ENCODE measurements at places on chromosomes 12 and 14.
A peak's percentile ranks its signal among the peaks of the same experiment; 100 is the strongest.

GRCh38 chr12:5177096-5177495 lies 133.4 kb downstream of the KCNA5 start:
- DNase-seq, result no peak

DNA sequence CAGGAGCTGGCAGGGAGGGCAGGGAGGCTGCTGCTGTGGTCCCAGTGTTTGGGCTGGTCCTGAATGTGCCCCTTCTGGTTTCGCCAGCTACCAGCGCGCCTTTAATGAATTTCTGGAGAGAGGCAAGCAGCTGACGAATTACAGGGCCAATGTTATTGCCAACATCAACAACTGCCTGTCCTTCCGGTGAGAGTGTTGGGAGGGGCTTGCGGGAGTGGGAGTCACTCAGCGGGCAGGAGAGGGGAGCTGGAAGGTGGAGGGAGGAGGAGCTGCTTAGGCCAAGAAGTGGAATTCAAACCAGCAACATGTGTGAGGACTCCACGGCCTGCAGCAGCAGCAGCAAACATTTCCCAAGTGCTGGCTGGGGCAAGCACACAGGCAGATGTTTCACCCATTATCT lies 7.7 kb downstream of the TNFAIP2 start:
- DNase-seq, result peak; percentile 80

DNA sequence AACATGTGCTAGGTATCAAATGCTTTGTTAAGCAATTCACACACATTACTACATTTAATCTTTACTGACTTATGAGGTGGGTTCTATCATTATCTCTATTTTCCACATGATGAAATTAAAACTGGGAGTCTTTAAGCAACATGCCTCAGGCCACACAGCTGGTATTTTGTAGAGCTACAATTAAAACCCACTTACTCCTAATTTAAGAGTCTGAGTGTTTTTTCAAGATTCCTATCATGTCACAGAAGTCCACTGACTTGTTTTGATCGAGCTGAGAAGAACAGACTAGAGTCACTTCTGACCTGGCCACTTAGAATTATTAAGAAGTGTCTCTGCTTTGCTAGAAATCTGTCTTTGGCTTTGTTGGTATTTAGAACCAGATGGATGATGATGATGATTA lies 670.7 kb downstream of the NRXN3 start:
- no peak for DNase-seq

GRCh38 chr14:73402579-73402978 lies 55.8 kb downstream of the NUMB start:
- DNase-seq, result no peak

DNA sequence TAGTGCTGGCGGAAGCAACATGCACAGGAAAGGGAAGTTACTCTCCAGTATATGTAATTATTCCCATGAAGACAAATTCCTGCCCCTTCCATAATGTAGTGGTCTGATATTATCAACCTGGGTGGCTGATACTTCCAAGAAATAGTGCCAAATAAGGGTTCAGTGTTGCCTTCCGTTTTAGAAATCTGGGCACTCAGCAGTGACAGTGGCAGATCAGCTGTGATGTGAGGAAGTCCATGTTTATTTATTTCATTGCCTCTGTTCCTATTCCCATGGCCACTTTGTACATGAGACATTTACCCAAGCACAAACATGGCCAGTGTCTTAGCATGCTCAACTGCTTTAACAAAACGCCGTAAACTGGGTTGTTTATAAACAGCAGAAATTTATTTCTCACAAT lies 20.3 kb upstream of the POC1B start:
- no peak for DNase-seq

DNA sequence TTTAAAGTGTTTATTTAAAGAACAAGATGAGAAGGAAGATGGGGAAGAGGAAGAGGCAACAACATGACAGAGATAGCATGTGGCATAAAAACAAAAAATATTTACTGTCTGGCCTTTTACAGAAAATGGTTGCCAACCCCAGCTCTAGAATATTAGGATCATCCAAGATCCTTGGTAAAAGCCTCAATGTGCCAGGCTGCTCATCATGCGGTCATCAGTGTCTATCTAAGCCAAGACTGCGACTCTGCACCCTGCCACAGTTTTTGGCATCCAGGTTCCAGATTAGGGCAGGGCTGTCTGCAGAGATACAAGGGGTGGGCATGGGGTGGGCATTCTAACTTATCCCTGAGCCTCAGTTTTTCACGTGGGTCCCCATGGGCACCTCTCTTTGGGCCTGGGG lies 46.9 kb upstream of the CNTN1 start:
- DNase-seq, result no peak

GRCh38 chr14:61466249-61466904 lies 145.0 kb downstream of the PRKCH start:
- peak; percentile 99 for DNase-seq

- DNase-seq, result peak; percentile 93
Observed at GRCh38 chr12:18383203-18383602, 121.9 kb downstream of the PIK3C2G start.

- no peak for DNase-seq
Observed at GRCh38 chr12:6074979-6075585, 49.4 kb downstream of the VWF start.

- peak; percentile 55 for DNase-seq
Observed at GRCh38 chr14:47442211-47442610, 233.2 kb downstream of the MDGA2 start.

GRCh38 chr12:44015333-44015941 lies 179.6 kb downstream of the TMEM117 start:
- peak; percentile 50 for DNase-seq

GRCh38 chr12:124365726-124366430 lies 71.0 kb downstream of the RFLNA start:
- DNase-seq, result no peak

DNA sequence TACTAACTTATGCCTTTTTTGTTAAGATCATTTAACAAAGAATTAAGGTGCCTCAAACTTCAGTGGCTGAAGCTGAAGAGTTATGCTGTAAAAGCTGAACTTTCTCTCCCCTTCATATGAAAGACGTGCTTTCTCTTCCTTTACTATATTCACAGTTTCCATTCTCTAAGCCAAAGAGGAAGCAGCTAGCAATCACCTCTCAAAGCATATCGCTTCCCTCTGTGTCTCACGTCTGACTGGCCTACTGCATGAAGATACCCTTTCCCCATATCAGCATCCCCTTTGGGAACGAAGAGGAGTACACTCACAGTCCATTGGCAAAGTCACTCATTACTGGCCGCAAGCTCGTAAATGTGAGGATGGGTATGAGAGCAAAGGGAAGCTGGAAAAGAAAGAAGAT lies 34.9 kb downstream of the SLC11A2 start:
- DNase-seq, result no peak

DNA sequence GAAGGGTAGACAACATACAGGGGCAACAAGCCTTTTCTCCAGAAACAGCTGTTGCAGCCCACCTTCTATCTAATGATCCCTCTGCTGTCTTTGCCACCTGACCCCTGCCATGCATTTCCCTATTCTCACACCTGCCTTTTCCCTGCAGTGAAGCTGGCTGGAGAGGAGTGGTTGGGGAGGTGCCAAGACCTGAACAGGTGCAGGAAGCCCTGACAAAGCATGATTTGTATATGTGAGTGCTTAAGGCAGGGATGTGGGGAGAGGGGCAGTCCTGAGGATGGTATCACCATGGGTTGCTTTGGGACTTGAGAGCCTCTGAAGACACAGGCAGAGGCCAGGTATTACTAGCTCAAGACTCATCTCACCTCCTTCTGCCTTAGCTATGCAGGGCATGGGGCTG lies 2.9 kb upstream of the PFDN5 start:
- DNase-seq, result no peak

DNA sequence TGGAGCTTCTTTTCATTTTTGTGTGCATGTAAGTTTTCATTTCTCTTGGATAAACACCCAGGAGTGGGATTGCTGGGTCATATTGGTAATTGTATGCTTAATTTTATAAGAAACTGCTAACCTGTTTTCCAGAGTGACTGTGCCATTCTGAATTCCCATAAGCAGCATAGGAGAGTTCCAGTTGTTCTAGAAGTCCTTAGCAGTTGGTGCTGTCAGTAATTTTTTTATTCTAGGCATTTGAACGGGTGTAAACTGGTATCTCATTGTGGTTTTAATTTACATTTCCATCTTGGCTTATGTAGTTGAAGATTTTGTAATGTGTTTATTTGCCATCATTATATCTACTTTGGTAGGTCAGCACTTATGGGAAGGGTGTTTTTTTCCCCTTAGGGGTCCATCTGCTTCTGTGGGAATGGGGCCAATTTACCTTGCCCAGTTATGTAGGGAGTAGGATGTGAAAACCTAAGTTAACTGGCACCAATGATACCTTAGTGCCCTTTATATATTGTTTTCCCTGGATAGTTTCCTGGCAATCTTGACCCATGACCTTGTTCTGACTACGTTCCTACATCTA lies 202.9 kb downstream of the AKAP6 start:
- DNase-seq, result no peak

DNA sequence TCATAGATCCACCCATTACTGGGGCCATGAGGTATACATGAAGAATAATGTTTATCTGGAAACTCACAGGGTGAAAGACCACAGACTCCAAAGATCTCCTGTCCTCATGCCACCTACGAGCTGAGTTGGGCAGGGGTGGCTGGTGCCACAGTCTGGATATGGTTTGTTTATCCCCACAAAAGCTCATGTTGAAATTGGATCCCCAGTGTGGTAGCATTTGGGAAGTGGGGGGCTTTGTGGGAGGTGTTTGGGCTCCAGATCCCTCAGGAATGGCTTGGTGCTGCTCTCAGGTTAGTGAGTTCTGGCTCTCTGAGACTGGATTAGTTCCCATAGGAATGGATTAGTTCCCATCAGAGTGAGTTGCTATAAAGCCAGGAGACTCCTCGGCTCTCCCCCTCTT lies 192.3 kb upstream of the FSCB start:
- no peak for DNase-seq

GRCh38 chr12:100753837-100754236 lies 40.7 kb upstream of the ANO4 start:
- peak; percentile 12 for DNase-seq

DNA sequence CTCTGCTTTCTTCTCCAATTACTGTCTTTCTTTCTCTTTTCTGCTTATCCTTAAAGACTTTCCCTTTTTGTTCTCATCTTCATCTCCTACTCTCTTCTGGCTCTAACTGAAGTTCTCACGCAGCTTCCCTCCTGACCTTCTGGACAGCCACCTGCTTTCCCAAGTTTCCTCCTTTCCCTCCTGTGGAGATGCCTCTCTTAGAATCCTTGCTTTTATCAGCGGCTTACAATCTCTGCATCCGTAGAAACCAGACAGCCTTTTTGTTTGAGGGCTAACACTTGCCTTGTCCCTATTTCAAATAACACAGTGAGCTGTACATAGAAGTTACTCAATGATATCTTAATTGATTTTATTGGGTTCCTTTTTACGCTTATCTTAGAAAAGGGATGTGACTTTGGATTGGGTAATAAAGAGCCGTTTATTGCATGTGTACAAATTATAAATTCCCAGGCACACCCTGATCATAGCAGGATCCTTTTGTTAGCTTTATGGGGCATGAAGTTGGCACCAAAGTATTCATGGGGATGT lies 2.1 kb upstream of the LGALS3 start:
- DNase-seq, result no peak

DNA sequence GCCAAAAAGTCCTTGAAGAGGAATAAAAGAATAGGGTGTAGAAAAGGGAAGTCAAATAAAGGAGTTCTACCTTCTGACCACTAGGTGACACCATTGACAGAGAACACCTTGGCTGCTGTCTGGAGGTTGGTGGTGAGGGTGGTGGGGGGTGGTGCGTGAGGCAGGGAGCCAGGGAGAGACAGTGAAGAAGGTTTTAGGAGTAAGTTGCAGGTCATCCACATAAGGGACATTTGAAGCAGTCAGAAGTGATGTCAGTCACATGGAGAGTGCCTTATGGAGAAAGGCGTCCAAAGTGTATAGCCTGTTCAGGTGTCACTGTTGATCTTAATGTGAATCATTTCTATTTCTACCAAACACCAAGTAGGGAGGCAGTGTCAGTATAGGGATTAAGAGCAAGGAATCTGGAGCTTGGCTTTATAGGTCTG lies 279.3 kb upstream of the DDHD1 start:
- peak; percentile 50 for DNase-seq

GRCh38 chr12:124083708-124084107 lies 110.7 kb downstream of the ZNF664 start:
- DNase-seq, result no peak

DNA sequence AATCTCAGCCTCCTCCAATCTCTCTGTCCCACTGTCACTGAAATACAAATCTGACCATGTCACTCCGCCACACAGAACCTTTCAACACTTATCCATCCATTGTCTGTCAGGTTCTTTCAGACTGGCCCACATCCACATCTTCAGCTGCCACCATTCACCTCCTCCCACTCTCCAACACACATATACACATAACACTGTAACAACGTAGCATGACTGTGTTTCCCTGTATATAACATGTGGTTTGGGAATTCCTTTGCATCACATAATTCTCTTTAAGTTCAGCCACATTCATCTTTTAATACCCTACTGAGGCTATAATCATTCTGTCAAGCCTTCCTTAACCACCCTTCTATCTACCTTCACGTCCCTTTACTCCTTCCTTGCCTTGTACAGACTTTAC lies 99.2 kb downstream of the PPP2R5E start:
- DNase-seq, result no peak

DNA sequence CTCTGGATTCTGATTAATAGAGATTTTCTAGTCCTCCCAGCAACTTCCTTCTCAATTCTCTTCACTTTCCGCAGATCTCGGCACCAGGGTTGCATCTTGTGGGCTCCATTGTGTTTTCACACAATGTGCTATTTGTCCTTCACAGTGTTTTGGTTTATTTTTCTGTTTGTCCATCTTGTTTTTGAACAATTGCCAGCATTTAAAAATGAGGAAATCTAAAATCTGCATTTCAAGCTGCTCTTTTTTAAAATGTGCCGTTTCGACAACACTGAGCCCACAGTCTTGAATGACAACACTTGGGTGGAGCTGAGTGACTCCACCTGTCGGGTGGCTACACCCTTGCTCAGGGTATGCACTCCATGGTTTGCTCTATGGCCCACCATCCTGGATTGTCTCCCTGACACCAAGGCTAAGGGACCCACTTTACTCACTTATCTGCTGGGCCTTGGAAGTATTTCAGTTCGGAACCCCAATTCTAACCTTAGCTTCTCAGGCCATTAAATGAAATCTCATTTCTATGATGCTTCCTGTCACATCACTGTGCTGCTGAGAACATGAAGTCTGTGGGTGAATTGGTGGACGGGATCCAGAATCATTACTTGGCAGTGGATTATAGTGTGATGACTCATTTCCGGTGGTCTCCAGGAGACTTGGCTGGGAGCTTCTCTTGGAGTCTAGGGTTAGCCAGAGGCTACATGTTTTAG lies 3.4 kb upstream of the MYRFL start:
- DNase-seq, result peak; percentile 86

DNA sequence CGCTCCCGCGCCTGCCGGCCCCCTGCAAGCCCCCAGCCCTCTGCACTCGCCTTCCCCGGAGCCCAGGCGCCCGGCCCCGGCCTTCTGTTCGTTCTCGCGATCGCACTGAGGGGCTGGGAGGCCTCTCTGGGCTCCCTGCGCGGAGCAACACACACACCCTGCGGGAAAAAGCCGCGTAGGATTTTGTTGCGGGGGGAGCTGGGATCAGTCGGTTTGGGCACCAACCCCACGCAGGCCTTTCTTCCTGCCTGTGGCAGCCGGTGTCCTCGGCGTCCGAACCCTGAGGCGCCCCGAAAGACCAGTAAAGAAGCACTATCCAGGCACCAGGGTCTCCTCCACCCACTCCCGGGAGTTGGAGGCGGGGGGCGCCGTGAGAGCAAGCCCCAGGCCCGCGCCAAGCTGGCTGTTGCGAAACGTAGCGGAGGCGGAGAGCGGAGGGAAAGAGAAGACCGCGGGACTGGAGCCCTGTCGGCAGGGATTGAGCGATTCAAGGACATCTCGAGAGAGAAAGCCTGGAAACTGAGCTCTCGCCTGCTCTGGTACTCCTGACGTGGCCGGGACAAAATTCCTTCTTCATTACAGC lies 1.9 kb upstream of the HOXC5 start:
- peak; percentile 68 for DNase-seq

GRCh38 chr14:89013098-89013504 lies 188.7 kb downstream of the TTC8 start:
- peak; percentile 54 for DNase-seq

Measured in iris pigment epithelial cell (primary cell).